ENCODE measurements at places on chromosomes 3 and 15. TPM values are rescaled to one million over a fixed set of nuclear protein-coding genes. Genes with fewer than 3 reads are reported as not detected.

SMCO1 gene
- polyA plus RNA-seq: not detected

TUBGCP5 gene
- polyA plus RNA-seq: 31.5 TPM

RBMS3 gene
- polyA plus RNA-seq: 1.4 TPM

ZBED2 gene
- polyA plus RNA-seq: 1.1 TPM

MRAS gene
- polyA plus RNA-seq: 15.0 TPM

Measured in A549 (cell line).